ENCODE measurements at places on chromosomes 5 and 9. TPM values are rescaled to one million over a fixed set of nuclear protein-coding genes. Genes with fewer than 3 reads are reported as not detected.

The OR13C4 gene
- total RNA-seq = not detected

The FAM114A2 gene
- total RNA-seq = 37.3 TPM

The NFIB gene
- total RNA-seq = 133 TPM

The IRX1 gene
- total RNA-seq = 0.16 TPM

The PNPLA7 gene
- 9.0 TPM for total RNA-seq

The NUP214 gene
- 41.6 TPM for total RNA-seq

The ECSCR gene
- total RNA-seq = 21.3 TPM

The FABP6 gene
- total RNA-seq = 2.7 TPM

The TAF11L10 gene
- total RNA-seq = not detected

The EHMT1 gene
- total RNA-seq = 32.0 TPM

The PSD2 gene
- total RNA-seq = not detected

The BARHL1 gene
- total RNA-seq = not detected

The SNCAIP gene
- total RNA-seq = 0.93 TPM

The DBH gene
- not detected for total RNA-seq

- no peak for DNase-seq
Observed at GRCh38 chr9:101468116-101468515, 32.5 kb upstream of the ALDOB start.

GRCh38 chr9:109088221-109088620 lies 31.5 kb downstream of the TMEM245 start:
- DNase-seq = no peak

- DNase-seq = no peak
Observed at GRCh38 chr9:131048332-131048731, 39.4 kb downstream of the LAMC3 start.

- no peak for DNase-seq
Observed at GRCh38 chr9:107103621-107104020, 179.5 kb upstream of the RAD23B start.

GRCh38 chr5:102958481-102959011 lies 161.4 kb downstream of the GIN1 start:
- no peak for DNase-seq

GRCh38 chr9:130701059-130702022 lies 7.8 kb downstream of the EXOSC2 start:
- DNase-seq = peak; percentile 80

DNA sequence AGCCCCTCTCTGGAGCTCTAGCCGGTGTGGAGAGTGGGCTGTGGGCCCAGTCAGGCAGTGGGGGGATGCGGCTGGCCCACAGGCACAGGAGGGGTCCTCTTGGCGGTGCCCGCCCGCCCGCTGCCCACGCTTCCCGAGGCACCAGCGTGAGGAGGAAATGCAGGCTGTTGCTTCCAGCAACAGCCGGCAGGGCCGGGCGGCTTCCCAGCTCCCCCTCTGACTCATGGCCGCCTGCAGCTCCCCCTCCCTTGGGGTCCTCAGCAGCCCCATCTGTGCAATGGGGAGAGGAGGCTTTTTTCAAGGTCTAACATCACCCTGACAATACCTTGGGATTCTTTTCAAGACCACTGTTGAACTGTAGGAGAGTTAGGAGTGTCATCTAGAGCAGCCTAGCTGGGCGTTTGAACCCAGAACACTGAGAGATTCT lies 10.4 kb downstream of the CXXC5 start:
- no peak for DNase-seq

DNA sequence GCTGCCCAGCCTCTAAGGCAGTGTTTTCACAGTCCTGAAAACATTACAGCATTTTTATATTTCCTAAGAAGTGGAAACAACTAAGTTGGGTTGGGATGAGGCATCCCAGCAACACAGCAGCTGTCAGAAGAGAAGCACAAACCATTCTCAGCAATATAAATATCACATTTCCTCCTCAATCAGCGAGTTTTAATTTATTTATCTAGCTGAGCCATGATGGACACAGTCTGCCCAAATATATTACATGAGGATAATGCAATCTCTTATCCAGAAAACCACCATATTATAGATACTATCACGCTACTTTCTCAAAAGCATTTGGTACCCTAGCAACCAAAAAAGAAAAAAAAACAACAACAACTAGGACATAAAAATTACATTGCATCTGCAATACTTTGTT lies 158.5 kb downstream of the FSTL4 start:
- DNase-seq = no peak

GRCh38 chr5:94498199-94498598 lies 120.2 kb downstream of the KIAA0825 start:
- DNase-seq = no peak

DNA sequence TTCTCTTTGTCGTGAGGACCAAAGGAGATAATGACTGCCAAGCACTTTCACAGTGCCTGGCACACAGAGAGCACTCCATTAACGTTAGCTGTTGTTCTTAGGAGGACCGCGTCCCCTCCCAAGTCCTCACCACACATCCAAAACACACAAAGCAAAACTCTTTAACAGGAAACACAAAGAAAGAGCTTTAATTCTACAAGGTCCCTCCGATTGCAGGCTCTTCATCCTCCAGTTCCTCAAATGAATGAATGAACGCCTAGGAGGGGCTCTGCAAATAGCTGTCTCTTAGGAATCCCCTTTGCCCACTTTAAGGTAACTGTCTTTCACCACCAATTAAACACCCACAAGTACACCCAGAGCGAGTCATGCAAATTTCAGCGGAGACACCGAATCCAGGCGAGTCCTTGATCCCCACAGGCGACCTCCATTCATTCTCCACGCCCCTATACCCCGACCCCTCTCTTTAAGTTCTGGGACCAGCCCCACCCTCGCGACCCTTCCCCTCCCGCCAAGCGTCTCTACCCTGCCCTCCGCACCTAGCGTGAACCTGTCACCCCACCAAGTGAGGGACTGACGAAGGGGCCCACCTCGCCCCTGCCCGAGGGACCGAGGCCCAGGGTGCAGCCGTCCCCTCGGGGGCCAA lies 644 bp downstream of the TSC1 start:
- no peak for DNase-seq

DNA sequence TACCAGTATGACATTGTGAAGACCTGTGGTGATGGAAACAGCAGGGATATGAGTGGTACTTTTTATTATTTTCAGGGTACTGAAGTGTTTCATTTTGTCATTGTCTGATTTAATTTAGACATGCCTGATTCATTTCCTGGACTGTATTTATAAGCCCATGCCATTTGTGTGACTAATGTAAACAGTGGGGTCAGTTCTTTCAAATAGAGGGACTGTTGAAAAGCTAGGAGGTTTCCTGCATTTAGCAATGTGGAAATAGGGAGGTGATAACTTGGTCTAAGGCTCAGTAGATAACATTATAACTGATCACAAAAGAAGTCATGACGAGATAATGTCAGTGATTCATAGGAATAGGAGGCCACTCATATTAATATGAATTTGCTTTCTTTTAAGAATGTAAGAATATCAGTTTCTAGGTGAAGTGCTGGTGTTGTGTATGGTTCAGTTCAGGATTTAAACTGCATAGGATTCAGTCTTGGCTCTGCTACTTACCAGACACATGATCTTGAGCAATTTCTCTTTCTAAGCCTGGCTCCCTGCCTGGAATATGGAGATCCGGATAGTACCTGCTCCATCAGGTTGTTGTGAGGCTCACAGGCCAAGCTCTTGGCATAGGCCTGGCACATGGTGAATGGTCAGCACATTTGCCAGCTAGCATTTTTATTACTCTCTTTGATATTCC lies 7.5 kb downstream of the RASGRF2 start:
- no peak for DNase-seq

DNA sequence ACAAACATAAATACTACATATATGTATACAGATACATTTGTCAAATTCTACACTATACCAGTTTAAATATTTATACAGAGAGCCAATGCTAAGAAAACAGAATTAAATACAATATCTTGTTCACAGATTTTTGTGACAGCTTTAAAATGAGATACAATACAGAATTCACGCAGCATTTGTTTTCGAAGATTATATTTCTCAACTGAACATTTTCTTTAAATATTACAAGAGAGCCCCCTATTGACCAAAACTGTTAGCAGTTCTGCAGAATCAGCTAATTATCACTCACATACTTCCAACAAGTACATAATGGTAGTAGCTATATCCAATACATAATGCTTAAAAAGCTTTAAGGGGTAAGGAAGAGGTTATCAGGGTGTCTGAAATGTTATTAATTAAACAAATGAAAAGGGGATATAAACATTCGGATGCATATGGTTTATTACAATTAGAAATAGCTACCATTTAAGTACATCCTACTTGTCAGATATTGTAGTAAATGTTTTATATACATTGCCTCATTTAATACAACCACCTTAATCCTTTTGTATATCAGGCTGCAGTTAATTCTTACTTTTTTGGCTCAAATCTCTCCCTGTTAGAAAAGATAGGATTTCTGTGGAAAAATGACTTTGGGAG lies 31.7 kb downstream of the ZDHHC21 start:
- DNase-seq = no peak

GRCh38 chr5:132327252-132327955 lies 33.2 kb downstream of the SLC22A4 start:
- no peak for DNase-seq

DNA sequence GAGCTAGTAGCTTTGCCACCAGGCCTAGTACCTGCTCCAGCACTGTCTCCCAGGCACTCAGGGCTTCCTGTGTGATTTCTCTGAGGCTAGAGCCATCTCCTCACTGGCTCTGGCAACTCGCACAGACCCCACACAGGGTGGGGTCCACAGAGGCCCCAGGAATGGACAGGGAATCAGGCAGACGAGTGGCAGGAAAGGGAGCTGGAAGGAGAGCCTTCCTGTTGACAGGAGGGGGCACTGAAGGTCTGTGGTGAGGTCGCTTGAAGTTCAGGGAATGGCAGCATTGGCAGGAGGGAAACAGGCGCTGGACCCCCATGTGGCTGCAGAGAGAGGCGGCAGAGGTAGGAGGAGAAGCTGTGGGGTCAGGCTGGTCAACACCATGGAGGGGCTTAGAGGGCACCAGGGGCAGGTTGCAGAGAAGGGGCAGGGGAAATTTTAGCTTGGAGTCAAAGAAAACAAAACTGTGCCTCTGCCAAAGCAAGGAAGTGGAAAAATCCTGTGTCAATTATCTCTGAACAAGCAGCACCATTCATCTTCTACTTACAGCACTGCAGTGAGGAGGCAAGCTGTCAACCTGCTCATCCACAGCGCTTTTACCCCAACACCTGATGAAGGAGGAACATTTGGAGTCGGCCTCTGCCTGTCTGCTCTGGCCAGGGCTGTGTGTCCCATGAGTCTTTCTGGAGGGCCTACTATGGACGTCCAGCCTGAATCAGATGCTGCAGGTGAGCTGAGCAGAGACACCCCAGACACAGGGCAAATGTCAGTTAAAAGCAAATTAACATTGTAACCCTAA lies 270.2 kb downstream of the FSTL4 start:
- no peak for DNase-seq

GRCh38 chr5:121988488-121988887 lies 26.7 kb downstream of the SRFBP1 start:
- no peak for DNase-seq

DNA sequence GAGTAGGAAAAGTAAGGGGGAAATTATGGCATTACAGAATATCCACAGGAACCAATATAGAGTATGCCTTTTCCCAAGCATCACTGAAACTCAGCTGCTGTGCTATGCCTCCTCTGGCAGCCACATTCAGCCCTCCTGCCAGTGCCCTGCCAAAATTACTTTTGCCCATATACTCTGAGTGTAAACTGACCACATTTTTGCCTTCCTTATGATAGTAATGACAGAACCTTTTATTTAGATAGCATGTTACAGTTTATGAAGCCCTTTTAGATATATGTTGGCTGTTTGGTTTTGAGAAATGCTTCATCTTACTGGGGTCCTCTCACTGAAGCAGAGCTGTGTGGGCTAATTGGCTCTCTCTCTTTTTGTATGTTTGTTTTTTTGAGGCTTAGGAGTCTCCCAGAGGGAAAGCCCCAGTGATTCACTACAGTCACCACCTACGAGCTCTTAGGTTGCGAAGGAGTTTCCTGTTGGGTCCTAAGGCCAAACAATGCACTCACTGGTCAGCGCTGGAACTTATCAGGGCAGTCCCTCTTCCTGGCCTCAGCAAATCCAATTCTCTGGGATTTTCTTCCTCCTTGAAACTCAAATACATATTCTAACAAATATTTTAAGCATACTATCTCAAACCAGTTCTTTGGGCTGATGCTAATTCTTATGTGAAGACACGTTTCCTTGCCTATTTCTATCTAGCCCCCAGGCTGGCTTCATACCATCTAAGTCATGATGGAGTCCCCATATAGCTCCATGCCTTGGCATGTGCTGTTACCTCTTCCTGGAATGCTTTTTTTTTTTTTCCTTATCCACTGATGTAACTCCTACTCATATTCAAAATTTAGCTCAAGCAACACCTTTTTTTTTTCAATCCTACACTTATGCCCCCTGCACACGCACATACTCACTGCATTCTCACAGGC lies 3.7 kb downstream of the PHF24 start:
- DNase-seq = no peak

GRCh38 chr9:6443661-6444060 lies 30.7 kb downstream of the UHRF2 start:
- no peak for DNase-seq

DNA sequence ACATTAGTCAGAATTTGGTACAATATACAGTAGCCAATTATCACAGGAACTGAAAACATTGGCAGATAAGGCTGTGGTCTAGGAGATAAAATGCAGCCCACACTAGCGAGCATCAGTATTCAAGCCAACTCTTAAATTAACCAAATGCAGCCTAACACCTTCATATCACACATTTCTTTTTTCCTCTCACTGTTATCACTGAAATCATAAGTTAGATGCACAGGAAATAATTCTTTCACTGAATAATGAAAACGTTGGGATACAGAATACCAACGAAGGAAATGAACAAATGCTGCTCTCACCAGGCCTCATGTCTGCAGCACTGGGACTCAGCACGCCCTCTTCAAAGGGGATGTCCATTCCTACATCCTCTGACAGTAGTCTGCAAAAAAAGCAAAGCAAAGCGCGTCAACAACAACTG lies 109.1 kb upstream of the PCA3 start:
- DNase-seq = no peak

DNA sequence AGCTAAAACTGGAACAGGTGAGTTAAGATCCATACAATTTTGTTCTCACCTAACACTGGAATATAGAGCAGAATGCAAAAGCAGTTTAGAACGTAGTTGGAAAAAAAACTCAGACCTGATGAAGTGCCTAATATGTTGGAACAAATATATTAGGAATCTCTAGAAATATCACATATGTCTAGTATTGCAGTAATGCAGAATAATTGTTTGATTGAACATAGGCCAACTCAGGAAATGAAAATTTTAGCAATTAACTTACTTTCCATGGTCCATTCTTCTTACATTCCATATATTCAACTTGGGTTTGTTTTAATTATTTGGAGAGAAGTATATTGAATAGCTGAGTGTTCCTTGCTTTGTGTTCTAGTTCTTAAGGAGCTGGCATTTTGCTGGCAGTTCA lies 111.8 kb upstream of the ADAMTSL1 start:
- DNase-seq = no peak

GRCh38 chr5:42242210-42242609 lies 181.0 kb upstream of the GHR start:
- no peak for DNase-seq

- DNase-seq = no peak
Observed at GRCh38 chr9:16653491-16654399, 216.7 kb downstream of the BNC2 start.

GRCh38 chr5:93019896-93020295 lies 561.1 kb downstream of the NR2F1-AS1 start:
- no peak for DNase-seq

Data from heart left ventricle (tissue), 16 donors.